ENCODE measurements at places on chromosomes 7 and 10.

DNA sequence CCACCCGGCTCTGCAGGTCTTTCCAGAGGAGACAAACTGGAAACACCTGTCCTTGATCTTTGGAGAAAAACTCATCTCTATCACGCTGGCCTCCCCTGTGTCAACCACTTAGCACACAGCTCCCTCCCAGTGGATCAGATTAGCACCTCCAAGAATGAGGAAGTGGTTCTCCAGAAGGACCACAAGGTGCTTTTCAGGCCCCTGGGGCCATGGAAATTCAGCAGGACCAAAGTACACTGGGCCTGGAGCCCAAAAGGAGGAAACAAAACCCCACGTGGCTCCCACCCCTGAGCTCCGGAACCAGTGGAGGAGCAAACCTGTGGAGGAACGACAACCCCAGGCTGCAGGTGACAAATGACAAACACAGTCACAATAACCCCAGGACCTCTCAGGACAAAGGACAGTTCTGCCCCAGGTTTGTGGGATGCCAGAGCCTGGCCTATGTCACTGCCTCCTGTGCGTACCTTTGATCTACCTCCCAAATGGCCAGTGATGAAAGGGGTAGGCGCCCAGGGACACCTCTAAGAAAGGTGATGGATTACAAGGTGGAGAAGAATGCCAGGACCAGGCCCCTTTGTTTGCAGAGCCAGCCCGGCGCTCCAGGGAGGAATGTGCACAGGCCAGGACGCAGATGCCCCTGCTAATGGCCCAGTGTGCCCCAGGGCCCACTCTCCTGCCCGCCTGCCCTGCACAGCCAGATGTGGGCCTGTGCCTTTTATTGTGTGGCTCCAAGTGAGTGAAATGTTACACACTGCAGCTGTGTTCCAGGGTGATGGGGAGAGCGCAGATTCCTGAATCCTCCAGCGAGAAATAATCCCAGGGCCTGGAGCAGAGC is 5.7 kb downstream of the TNS3 start:
- DNase-seq = peak; percentile 91

- peak; percentile 55 for DNase-seq
Measured at GRCh38 chr10:34967335-34967880, 122.7 kb downstream of the CUL2 start.

DNA sequence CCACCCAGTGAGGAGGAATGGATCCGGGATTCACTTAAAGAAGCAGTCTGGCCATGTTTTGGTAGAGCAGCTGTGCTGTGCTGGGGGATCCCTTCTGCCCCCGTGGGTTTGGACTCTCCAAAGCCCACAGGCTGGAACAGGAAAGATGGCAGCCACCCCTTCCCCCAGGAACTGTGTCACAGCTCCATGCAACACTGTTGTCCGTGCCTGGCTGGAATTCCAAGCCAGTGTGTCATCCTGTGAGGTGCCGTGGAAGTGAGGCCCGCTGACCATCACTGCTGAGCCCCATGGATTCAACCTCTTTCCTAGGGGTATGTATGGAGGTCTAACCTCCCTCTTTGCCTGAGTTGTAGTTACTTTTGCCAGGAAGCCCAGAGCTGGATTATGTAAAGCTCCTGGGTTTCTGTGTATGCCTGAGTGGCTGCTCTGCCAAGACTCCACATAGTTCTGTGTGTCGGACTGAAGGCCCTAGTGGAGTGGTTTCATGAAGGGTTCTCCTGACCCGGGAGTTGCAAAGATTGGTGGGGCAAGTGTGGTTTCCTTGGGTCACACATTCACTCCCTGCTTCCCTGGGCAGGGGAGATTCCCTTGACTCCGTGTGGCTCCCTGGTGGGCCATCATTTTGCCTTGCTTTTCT is 35.1 kb upstream of the PCGF5 start:
- no peak for DNase-seq

- no peak for DNase-seq
Measured at GRCh38 chr7:142557971-142558582, 191.2 kb upstream of the PRSS1 start.

DNA sequence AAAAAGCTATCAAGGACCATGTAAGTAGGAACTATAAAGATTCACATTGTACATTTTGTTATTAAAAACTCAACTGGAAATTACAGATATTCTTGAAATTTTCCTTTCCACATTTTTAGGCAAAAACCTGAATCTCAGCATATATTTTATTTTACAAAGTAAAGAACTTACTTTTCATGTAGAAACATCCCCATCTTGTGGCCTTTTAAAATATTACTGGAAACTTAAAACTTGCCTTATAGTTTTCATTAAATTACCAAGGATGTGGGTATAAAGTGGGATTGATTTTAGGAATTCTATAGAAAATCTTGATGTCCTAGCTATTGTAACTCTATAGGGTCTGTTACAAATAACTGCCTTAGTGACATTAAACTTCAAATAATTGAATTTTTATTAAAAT is 10.6 kb downstream of the DBF4 start:
- DNase-seq = no peak

DNA sequence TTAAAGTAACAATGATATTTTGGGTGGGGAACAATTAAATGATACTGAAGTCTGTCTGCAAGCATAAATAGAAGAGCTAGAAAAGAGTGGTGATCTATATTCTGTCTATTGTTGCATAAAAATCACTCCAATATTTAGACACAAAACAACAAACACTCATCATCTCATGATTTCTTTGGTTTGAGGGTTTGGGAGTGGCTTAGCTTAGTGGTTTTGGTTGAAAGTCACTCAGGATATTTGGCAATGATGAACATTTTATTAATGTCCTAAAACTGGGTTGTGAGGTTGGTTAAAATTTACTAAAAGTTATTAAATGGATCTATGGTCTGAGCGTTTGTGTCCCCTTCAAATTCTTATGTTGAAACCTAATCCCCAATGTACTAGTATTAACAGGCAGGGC is 54.7 kb upstream of the EGFR start:
- no peak for DNase-seq

DNA sequence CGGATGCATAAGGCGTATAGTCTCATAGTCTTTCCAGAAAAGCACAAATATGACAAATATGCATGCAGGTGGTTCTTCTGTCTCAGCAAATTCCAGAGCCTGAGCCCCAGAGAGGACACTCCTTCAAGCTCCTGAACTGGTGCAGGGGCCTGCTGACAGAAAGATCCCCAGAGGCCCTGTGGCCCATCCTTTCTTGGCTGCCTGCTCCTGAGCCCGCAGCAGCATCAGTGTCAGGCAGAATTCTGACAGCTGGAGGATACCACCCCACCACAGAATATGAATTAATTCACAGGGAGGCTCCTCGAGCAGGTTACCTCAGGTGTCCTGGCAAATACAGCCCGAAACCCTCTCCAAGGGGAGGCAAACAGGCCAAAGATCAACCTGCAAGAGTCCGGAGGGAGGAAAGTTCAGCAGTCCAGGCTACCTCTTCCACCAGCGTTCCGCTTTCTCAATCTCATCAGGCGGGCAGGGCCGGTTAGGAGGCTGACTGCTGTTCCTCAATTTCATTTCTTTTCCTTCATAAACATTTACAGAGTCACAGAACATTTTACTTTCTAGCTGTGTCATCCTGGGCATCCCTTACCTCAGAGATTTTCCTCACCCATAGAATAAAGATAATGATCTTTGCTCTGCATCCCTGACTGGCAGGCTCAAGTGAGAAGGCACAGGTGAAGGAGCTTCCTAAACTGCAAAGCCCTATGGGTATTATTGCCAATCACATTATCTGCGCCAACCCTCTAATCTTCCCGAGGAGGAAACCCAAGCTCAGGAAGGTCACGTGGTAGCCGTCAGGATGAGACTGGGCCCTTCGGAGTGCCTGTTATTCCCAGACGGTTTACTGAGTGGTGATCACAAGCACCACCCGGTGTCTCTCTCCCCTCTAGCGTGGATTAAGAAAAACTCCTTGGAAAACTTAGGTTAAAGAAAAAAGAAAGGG is 1.4 kb downstream of the DNAJB12 start:
- DNase-seq = peak; percentile 40

- no peak for DNase-seq
Measured at GRCh38 chr10:105243381-105243780, 602.3 kb downstream of the SORCS3 start.

DNA sequence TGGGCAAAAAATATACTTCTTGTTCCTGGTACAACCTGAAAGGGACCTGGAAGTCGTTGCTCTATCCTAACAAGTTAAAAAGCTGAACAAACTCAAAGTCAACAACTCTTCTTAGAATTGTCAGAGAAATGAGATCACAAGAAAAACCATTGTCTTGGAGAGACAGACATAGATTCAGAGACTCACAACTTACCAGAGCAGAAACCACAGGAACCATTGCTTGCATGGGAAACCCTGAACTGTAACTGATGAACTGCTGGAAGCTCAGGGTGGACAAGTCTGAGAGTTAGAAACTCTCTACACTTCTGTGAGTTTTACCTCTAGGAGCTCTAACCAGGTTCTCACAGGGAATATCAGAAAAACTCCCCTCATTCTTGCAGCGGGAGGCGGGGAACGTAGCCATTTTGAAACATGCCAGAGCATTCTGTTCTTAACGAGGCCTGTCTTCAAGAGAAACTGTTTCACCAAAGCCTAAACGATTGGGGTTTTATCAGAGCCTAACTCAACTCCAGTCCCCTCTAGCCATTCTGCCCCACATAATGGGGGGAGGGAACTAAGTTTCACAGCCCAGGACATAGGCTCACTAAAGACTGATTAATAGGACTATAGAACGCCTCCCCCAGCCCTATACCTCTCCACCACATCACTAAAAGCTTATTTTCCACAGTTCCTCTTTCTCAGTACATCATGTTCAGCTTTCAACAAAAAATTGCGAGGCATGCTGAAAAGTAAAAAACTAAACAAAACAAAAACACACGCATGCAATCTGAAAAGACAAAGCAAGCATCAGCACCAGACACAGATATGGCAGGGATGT is 12.0 kb upstream of the GSDME start:
- no peak for DNase-seq

- no peak for DNase-seq
Measured at GRCh38 chr7:123612024-123612423, 10.4 kb downstream of the ASB15 start.
